Amniotic stem cell (primary cell): ENCODE measurements at places on chromosomes 12 and 14.

DNA sequence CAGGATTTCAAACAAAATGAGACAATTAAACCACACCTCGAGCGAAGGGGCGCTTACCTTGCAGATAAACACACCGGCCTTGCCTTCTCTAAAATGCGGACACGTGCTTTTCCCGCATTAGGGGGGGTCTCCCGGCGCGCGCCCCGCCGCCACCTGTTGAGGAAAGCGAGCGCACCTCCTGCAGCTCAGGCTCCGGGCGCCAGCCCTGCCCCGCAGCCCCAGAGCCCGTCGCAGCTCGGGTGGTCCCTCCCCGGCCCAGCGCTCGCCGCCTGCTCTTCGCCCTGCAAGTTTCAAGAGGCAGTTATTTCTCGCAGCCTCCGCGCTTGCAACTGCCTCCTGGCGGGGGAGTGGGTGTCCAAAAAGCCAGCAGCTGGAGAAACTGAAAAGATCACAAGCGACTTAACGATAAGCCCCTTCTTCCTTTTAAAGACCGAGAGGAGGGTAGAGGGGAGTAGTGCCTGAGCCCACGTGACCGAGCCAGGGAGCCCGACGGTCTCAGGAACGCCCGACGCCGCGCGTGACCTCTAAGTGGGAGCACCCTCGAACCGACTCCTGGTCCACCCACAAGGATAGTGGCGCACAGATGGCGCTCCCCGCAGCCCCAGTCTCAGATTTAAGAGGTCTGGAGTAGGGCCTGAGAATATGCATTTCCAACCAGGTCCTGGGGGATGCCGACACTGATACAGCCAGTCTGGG, at the start of gene ESR2:
ESR2 (minus strand) TSS at position 396 of the 696 bp plus-strand sequence. CDS start 11,386 bp downstream, outside the sequence.
- peak; percentile 4 for DNase-seq

GRCh38 chr12:123891011-123891410, 81.6 kb downstream of the CCDC92 start:
- no peak for DNase-seq

GRCh38 chr12:116376354-116377193, 99.1 kb upstream of the MED13L start:
- DNase-seq = peak; percentile 78

- DNase-seq = no peak
Measured at GRCh38 chr12:132596016-132596415, 14.4 kb downstream of the LRCOL1 start.

- no peak for DNase-seq
Measured at GRCh38 chr12:118377021-118377883, 897 bp downstream of the SUDS3 start.

DNA sequence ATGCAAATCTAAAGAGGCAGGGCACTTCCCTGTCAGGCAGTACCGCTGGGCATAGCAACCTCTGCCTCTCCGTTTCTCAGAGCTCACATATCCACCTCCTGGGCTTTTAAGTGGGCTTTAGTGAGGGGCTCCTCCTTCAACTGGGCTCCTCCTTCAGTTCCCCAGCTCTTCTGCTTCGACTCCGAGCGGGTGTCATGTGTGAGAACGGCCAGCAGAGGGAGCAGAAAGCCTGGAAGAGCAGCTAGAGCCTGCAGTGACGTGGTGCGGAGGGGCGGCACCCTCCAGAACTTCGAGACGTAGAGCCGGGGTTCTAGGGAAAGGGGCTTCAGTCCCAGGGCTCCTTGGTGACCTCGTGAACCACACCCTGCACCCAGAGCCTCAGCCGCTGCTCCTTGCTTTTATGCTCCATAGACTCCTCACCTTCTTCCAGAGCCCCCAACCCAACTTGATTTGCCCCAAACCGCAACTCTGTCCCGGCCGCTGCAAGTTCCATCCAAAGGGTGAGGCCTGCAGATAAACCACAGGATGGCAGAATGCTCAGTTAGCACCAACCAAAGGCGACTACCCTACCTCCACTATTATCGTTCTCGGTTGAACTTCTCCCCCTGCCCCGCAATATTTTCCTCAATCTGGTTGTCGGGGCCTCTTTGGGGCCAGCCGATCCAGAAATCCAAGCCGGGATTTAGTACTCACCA, 383 bp upstream of the GLI1 start:
- peak; percentile 92 for DNase-seq

GRCh38 chr12:64618953-64619590, 8.8 kb downstream of the RASSF3 start:
- no peak for DNase-seq

GRCh38 chr14:89428546-89429198, 11.6 kb upstream of the FOXN3 start:
- no peak for DNase-seq

- no peak for DNase-seq
Measured at GRCh38 chr12:105064564-105065178, 19.6 kb downstream of the ALDH1L2 start.

DNA sequence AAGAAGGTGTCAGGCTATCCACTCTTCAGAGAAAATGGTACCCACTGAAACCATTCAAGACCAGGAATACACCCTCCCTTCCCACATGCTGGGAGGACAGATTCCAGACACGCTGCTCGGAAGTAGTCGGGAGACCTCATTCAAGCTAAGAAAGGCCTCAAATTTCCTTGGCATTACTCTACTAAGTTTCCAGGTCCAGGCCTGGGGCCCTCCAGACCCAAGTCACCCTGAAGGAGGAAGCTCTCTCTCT, 27.1 kb upstream of the RPLP0 start:
- no peak for DNase-seq

DNA sequence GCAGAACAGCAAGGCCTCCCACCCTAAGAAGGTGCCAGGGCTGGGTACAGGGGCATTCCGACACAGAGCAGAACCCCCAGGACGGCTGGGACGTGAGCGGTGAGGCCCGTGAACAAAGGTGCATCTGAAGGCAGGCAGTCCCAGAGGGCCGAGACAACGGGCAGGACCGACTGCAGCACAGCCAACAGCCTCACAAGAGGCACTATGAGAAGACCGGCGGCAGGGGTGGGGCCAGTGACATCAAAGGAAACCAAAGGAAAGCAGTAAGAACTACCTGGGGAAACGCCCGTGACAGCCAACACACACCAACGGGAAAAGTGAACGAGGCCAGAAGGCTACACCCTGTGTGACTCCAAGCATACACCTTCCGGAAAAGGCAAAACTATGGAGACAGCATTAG, 9.1 kb downstream of the BTBD6 start:
- DNase-seq = no peak

GRCh38 chr12:38162013-38162412, 154.6 kb upstream of the ALG10B start:
- no peak for DNase-seq

- no peak for DNase-seq
Measured at GRCh38 chr12:107400686-107401447, 284.7 kb upstream of the PWP1 start.

- no peak for DNase-seq
Measured at GRCh38 chr12:19482551-19483109, 43.3 kb downstream of the AEBP2 start.

DNA sequence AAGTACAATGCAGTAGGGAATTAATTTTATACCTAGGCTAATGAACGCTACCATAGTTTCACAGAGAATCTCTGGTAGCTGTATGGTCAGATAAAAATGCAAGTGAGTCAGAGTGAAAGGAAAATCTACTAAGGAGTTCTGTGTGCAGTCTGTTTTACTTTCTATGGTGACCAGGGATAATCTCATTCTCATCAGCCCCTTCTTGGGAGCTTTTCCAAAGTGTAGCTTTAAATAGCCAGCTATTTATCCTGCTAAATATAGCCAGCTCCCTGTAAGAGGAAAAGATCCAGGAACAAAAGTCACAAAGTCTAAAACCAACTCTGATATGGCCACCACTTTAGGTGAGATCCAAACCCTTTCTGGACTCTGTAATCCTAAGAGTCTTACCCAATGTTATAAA, 75.5 kb downstream of the TMEM116 start:
- DNase-seq = no peak

DNA sequence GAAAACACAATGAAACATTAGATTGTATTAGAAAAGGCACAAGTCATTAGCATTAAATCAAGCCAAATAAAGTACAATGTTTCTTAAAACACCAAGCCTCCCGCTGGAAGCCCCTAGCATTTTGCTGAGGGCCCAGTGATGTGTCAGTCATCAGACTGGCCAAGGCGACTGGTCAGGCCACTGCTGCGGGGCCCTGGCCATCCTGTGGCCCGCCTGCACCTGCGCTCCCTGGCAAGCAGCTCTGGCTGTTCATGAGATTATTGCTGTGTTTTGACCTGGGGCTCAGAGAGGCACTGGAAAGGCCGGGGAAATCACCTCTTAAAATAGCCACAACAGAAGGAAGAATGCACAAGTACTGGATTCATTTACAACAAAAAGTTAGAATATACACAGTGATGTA, 24.2 kb upstream of the AMN start:
- no peak for DNase-seq

DNA sequence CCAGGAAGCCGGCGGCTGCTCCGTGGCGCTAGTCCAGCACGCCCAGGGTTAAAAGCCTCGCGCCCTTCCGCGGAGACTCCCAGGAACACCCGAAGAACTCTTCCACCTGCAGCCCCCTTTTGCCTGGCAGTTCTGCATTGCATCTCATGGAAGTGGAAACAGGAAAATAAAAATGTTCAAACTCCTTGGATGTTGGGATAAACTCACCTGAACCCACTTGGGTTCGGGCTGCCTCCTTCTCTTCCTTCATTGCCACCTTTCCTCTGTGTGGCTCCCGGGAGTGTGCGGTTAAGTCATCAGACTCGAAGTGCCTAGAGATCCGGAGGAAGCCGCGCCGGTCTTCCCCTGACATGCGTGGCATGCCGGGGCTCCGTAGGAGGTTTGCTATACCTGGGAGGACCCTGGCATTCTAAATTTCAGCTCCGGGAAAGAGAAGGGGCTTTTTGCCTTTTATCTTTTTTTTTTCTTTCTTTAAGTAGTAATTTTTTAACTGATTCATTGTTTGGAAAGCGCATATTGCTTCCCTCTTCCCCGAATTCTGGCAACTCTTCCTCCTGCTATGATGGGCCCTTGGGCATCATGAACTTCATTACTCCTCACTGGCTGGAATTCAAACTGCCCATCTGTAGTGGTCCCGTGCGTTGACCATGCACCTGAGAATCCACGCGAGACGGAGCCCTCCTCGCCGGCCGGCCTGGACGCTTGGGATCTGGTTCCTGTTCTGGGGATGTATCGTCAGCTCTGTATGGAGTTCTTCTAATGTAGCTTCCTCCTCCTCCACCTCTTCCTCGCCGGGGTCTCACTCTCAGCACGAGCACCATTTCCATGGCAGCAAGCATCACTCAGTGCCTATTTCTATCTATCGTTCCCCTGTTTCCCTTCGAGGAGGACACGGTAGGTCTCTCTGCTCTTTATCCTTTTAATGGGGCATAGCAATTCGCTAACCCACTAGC, 931.4 kb downstream of the DIO2 start:
- DNase-seq = no peak

GRCh38 chr14:63470962-63471793, 72.0 kb downstream of the PPP2R5E start:
- DNase-seq = peak; percentile 34

DNA sequence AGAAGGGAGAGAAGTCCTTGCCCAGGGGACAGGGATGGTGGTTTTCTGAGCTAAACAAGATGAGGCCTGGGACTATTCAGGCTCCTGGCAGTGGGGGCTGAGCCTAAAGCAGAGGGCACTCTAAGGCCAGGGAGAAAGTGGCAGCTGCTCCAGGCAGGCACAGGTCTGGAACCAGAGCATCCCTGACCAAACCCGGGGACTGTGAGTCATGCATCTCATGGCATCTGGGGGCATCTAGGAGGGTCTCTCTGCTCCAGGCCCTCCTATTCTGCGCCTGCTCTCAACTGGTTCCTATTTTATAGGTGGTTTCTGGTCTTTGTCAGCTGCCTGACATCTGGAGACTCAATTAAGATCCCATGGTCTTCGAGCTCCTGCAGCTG, 11.6 kb downstream of the KRT7 start:
- no peak for DNase-seq

DNA sequence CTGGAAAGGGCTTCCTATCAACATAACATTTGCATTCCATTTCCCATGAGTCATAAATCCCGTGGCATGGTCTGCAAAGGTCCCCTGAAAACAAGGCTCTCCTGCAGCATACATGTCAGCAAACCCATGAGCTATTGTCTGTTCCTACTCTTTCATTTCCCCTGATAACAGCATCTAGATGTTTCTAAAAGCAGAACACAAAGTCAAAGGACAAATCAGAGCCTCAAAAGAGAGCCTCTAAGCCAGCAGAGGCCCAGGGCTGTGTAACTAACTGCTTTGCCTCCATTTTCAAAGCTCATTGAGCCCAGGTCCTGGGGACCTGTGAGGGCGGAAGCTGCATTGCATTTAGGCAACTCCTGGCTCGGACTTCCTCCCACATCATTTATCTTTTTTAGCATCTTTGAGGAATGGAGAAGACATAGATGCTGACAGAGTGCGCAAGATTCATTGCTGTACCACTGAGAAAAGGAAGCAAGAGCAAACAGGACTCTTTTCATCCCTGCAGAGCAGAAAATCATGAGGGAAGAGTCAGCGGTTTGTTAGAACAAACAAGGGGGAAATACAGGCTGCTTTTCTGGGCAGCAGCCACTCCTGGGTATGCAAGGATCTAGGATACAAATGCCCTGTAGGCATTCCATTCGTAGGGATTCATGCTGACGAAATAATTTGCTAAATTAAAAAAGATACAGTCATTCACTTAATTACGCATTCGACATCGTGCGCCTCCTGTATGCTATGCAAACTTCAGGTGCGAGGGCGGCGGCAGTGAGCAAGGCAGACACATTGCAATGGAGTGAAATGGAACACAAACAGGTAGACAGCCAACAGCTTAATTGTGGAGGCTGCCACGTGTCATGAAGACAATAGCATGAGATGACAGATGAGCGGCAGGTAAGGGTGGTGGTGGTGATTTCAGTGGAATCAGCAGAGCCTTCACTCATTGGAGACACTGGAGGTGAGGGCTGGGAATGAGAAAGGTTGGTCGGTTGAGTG, 131.0 kb downstream of the TMEM132D start:
- peak; percentile 39 for DNase-seq

DNA sequence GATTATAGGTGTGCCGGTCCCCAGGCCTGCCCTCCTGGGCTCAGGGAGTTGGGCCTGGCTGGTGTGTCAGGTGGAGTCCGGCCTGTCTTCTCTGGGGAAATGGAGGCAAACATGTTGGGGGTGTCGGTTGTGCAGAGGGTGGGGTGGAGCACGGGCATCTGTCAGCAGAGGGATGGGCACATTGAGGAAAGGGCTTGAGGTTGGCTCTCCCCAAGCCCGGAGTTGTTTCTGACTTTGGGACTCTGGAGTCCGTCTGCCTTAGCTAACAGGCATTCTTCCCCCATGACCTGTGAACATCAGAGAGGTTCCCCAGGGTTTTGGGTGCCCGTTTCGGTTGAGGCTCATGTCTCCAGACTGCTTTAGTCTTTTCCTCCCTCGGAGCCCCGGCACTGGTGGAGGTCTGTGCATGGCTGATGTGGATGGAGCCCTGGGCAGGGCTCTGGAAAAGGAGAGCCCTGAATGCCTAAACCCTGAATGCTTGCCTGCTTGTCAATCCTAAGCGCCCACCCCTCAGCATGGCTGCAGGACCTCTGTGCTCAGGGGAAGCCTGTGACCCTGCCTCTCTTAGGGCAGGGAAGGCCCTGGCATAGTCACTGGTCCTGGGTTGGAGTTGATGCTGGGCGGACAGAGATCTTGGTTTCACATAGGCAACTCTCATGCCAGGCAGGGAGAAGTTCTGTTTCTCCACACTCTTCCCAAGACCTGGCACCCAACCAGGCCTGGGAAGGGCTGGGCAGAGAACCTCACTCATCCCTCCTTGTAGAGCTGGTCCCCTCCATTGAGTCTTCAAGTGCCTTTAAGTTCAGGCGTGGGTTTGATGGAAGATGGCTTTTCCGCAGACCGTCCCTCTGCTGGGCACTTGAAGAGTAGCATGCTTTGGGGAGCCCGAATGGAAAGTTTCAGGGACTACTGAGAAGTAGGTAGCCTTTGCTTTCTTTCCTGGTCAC, 12.9 kb downstream of the NYNRIN start:
- no peak for DNase-seq
